ENCODE measurements at places on chromosomes 2 and 18. TPM values are rescaled to one million over a fixed set of nuclear protein-coding genes. Genes with fewer than 3 reads are reported as not detected.

The C1QL2 gene
- total RNA-seq = not detected

GRCh38 chr2:67616749-67617148 lies 219.6 kb downstream of the ETAA1 start:
- no peak for DNase-seq

DNA sequence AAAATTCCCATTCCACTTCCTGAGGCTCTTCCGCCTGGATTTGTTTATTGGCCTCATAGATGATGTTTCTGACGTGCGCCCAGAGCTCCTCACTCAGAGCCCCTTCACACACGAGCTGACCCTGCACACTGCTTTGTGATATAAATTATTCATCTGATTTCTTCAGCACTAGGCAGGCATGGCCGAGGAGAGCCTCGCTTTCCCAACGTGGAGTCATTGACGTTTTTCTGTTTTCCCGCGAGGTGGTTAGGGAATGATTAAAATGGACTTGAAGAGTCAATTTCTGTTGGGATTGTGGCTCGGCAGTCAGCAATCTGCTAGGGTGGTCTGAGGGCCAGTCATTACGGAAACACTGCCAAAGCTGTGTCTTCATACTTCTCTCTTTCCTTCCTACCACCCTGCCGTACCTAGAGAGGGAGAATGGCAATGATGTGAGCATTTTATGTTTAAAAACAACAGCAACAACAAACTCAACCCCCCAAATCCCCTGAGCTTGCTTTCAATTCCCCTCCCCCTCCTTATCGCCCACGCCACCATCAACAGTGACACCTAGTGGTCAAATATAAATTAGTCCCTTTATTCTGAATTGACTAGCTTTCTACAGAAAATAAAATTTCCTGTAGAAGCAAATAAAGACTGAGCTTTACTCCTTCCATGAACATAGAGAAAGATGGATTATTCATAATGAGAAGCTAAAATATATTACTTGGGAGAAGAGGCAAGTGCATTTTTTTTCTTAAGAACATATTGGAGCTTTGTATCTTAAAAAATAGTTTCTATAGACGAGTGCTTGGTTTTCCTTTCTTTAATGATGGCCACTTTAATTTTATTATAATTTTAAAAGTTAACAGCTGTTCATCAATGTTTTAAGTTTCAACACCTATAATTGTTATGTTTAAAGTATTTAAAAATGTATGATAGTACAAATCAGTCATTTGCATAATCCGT lies 285.1 kb downstream of the MTX2 start:
- DNase-seq = no peak

DNA sequence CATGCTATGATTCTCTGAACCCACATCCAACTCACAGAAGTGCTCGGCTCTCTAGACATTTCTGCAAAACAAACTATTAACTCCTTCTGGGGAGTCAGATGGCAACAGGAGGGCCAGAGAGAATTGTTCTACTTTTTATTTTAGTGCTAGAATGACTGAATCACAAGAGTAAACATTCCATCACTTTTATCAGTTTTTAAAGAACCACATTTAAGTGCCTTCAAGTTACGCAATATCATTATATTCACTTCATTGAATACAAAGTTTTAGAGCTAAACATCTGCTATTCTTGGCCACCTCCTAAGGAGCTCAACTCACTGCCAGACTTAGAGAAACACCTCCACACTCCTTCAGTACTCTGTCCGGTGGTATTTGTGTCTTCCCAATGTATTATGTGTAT lies 22.4 kb downstream of the B4GALT6 start:
- no peak for DNase-seq

The ARHGAP25 gene
- total RNA-seq = 1.2 TPM

DNA sequence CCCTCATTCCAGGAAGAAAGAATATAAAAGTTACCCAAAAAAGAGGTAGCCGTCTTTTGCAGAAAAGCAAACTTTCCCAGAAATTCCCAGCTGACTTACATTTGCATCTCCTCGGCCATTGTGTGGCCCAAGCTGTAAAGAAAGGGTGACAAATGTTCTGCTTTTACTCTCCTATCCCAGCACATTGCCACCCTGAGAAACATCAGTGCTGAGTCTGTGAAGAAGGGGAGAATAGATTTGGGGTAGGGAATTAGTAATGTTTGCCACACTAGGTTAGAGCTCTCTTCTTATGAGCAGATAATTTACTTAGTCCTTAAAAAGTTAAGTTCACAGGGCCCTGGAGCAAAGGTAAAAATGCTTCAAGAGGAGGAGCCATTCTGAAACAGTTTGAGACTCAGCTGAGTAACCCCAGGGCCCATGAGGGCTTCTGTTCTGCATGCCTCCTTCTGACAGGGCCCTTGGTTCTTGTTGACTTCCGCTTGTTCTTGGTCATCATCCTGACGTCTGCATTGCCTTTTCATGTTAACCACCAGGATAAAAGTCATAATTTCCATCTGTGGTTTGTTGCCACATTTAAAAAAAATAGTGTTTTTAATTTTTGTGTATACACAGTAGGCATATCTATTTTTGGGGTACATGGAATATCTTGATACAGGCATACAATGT lies 550.7 kb downstream of the RNF144A start:
- no peak for DNase-seq

DNA sequence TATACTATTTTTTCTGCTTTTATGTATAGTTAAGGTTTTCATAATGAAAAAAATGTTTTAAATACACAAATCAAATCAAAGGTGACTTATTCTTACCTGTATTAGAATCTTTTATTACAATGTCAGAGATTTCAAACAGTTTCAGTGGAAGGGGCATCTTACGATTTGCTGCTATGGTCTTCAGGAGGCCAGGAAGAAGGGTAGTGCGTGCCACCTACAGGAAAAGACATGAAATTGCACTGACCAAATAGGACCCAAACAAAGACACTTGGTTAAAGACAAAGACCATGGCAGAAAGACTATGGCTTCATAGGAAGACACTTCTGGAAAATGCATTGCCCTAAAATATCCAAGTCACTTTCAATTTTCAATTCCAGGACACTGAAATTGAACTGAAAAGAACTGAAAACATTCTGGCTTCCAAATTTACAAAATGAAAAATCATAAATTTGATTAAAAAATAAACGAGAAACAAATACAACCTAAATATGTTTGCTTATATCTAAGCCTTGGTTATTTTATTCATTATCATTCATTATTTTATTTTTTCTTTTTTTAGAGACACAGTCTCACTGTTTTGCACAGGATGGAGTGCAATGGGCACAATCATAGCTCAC lies 42.1 kb downstream of the FARSB start:
- DNase-seq = no peak

The ESPNL gene
- 0.38 TPM for total RNA-seq

DNA sequence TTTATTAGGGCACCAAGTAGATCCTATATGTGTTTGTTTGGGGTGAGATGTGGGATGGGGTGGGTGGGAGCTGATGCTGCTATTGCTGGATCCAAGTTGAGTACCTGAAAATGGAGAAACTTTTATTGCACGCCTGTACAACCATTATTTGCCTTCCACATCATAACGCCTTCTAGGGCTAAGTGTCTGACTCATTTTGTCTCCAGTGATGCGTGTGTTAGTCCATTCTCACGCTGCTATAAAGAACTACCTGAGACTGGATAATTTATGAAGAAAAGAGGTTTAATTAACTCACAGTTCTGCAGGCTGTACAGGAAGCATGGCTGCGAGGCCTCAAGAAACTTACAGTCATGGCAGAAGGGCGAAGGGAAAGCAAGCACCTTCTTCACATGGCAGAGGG lies 58.2 kb downstream of the KDM3A start:
- no peak for DNase-seq

The POLR1B gene
- total RNA-seq = 28.3 TPM

The NIF3L1 gene
- 28.7 TPM for total RNA-seq

DNA sequence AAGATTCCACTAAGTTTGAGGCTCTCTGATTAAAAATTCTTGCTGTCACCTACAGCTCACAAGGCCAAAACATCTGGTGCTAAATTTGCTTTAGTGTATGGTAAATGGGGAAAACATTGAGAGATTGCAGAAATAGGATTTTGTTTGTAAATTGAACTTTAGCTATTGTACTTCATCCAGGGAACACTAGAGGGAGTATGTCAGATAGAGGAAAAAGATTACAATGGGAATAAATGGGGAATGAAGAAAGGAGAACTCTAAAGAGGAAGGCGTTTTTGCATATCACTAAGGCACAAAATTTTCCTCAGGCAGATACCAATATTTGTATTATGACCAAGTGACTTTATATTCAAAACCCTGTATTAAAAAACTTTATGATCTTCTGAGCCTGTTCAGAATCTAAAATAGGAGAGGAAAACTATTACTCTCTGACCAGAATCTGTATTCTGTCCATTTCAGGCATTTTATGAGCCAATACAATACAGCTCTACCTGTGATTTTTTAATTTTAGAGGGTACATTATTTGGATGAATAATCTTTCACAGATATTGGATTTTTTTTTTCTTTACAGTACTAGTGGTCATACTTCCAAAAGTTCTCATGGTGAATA lies 52.3 kb upstream of the ITGB6 start:
- no peak for DNase-seq

DNA sequence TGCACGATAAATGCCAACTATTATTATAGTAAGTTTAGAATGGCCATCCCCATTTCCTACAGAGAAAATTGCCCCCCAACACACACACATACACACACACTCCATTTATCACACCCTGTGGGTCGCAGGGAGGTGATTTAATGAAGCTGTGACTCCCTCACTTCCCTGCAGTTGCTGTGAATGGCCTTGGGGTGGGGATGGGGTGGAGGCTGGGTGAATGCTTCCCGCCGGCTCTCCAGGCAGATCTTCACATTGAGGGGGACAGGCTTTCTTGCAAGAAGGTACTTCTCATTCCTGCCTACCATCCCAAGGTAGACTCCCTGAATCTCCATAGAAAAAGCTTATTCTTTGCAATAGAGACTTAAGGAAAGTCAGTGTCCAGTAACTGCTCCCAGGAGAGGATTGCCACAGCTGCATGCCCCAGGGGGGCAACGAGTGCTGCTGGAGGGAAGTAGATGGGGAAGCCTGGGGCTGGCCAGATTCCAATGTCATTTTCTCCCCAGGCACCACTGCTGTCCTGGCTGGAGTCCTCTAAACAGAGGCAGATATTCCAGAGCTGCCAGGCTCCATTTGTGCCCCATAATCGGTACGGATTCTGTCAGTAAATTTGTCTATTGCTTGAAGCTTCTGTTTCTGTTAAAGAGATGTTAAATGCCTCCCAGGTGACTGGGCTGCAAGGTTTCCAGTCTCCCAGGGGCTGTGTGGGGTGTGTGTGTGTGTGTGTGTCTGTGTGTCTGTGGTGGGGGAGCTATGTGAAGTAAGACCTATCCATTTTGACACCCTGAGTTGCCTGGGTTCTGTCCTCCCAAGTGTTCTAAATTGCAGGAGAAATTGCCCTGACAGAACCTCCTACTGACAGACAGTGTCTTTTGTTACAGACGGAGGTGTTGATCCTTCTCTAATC lies 265.5 kb downstream of the SRBD1 start:
- no peak for DNase-seq

DNA sequence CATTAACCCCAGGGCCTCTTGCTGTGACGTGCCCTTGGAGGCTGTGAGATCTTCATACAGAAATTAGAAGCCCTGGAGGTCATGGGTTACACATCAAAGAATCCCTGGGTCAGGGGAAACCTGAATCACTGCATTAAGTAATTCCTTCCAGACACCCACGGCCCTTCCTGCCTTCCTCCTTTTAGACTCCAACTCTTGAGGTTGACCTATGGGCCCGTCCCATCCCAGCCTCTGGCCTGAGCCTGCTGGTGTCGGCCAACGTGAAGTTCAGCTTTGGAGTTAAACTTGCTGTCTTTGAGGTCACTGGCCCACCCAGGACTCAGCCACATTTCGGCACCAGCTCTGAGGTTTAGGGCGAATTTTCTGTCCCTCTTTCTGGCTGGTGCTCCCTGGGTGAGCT lies 198.3 kb downstream of the ACKR3 start:
- DNase-seq = no peak

DNA sequence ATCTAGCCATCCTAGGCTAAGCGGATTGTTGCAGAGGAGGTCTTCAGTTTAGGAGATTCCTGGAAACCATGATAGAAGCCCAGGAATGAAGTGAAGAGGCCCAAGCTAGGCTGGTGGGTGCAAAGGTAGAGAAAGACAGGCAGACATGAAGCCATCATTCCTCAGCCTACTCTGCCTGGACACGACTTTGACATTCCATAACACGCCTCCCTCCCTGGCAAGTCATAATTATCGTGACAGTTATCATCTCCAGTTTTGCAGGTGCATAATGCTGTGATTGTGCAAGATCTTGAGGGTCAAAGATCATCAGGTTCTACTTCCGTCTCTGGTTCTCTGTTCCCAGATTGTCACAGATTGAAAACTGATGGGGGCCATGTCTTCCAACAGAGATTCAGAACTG lies 15.2 kb upstream of the FZD5 start:
- DNase-seq = no peak

- no peak for DNase-seq
These were observed 814.0 kb upstream of the ID2 start for GRCh38 chr2:7867867-7868266.

The CHRNG gene
- not detected for total RNA-seq

GRCh38 chr18:24677011-24677410 lies 216.6 kb downstream of the HRH4 start:
- DNase-seq = no peak

DNA sequence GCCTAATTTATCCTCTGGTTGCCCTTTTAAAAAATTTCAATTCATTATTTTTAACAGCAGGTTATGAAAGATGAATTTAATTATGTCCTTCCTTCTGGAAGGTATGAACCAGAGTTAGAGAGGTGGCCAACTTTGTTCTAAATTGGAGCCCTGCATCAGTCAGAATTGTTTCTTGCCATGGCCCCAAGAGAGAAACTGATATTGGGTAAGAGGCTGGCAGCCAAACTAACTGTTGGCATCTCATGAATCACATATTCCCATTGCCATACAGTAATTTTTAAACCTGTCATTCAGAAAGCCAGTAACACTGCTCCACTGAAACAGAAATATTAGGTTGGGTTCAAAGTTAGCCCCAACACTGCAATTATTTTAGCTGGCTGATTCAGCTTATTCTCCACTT lies 67.4 kb downstream of the SMAD2 start:
- DNase-seq = no peak

The IL36G gene
- not detected for total RNA-seq

- DNase-seq = no peak
These were observed 254.4 kb downstream of the ZNF521 start for GRCh38 chr18:25097569-25098056.

The COBLL1 gene
- total RNA-seq = 110 TPM

DNA sequence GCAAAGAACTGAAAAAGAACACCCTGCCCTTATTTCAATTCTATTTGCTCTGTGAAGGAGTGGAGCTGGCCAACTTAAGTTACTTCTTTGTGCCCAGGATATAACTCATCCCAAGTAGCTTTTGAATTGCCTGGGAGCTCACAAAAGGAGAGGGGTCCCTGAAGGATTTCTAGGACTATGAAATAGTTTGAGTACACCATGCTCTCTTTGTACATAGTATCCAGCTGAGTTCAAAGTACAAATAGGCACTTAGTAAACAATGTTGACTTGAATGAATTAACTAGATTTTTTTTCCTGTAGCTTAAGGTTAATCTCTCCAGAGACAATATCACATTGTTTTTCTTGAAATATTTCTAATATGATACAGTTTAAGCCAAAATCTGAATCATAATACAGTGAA lies 47.7 kb downstream of the ZC3H15 start:
- no peak for DNase-seq

GRCh38 chr18:13494871-13495445 lies 231.4 kb downstream of the FAM210A start:
- no peak for DNase-seq

GRCh38 chr2:117631152-117631945 lies 183.1 kb upstream of the DDX18 start:
- no peak for DNase-seq
